ENCODE measurements at places on chromosomes 12 and 14.

- no peak for DNase-seq
These were observed 19.2 kb downstream of the CEP290 start for GRCh38 chr12:88122666-88123065.

DNA sequence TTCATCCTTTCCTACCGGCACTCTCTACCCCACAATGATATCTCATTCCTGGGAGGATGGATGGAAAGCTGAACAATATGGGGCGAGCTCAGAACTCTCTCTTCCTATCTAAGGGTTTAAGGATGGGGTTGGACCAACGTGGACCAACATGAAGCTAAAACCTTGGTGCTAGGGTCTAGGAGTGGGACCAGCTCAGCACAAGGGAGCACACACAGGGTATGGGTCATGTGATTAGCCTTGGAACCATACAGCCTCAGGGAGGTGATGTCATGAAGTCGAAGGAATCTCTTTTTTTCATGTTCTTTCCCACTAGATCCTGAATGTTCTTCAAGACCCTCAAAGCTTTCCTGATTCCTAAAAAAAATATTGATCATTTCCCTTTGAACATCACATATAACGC lies 3.3 kb downstream of the GUCY2C start:
- no peak for DNase-seq

DNA sequence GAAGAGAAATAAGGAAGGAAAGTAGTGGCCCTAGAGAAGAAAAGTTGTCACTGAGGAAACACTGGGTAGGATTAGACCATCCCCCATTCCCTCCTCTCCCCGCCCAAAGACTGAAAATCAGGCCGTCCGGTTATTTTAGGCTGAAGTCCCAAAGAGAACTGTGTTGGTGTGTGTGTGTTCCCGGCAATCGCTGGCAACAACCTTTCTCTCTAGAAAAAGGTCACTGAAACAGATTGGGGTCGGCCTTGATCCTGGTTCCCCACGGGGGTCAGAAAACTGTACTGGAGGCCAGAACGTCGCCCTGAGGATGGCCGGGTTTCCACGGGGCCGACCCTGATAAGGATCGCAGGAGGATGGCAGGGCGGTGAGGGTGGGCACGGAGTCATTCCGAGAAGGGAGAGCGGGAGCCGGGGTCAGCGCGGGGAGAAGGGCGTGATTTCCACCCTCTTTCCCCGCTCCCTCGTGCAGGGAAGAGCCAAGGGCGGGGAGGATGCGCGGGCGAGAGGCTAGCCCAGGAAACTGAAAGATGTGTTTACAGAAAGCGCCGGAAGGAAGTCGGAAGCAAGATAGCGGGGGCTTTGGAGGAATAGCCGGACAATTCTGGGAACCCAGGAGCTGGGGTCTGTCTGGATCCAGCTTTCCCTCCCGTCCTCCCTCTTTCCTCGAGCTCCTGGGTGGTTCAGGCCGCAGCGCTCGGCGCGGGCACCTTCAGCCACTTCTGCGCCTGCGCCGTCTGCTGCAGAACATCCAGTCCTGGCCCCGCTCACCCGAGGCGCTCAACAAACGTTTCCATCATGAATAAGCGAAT lies 25.3 kb upstream of the SPTLC2 start:
- no peak for DNase-seq

DNA sequence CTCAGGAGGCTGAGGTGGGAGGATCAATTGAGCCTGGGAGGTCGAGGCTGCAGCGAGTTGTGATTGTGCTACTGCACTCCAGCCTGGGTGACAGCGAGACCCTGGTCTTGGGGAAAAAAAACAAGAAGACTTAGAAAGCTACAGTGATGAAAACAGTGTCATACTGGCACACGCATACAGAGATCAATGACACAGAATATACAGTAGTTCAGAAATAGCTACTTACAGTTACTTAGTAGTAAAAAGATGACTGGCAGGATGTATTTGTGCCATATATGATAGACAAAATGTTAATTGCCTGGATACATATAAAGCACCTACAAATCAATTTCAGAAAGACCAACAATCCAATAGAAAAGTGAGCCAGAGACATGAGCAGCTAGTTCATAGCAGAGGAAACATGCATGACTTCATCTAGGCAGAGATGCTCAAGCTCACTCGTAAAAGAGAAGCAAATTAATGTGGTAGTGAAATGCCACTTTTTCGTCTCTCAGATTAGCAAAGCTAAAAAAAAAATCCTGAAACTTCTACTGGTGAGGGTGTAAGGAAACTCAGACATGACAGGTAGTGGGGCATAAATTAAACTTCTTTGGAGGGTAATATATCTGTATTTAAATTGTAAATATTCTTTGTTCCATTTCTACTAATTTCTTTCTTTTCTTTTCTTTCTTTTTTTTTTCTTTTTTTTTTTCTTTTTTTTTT lies 2.5 kb upstream of the ALDH2 start:
- DNase-seq: no peak

- no peak for DNase-seq
These were observed 673 bp upstream of the TTC9 start for GRCh38 chr14:70640938-70641547.

DNA sequence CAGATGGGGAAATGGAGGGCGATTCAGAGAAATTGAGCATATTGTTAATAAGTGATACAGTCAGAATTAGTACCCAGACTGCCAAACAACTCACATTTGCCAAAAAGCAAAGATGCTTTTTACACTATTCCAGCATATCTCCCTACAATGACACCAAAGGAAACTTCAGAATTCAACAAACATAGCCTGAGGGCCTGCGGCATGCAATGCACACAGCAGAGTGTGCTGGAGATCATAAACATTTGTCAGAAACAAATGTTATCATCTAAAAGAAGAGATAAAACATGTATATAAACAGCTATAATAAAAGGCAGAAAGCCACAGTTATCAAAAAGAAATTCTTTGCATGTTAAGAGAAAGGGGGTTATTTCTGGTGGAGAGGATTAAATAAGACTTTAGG lies 20.1 kb upstream of the GARIN6 start:
- DNase-seq: no peak

DNA sequence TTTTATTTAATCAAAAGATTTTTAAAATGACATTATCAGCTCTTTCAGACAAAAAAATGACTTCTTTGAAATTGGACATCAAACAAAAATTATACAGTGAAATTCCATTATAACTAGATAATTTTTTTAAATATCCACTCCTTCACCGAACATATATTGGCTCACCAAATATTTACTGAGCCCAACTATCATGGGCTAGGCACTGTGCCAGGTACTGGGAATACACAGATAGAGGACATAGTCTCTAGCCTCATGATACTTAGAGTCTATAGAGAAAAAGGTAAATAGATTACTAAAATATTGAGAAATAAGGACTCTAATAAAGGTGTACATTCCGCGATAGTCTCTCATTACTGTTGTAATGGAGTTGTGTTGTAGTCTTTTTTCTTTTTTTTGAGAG lies 219.9 kb downstream of the SEC23A start:
- DNase-seq: no peak

DNA sequence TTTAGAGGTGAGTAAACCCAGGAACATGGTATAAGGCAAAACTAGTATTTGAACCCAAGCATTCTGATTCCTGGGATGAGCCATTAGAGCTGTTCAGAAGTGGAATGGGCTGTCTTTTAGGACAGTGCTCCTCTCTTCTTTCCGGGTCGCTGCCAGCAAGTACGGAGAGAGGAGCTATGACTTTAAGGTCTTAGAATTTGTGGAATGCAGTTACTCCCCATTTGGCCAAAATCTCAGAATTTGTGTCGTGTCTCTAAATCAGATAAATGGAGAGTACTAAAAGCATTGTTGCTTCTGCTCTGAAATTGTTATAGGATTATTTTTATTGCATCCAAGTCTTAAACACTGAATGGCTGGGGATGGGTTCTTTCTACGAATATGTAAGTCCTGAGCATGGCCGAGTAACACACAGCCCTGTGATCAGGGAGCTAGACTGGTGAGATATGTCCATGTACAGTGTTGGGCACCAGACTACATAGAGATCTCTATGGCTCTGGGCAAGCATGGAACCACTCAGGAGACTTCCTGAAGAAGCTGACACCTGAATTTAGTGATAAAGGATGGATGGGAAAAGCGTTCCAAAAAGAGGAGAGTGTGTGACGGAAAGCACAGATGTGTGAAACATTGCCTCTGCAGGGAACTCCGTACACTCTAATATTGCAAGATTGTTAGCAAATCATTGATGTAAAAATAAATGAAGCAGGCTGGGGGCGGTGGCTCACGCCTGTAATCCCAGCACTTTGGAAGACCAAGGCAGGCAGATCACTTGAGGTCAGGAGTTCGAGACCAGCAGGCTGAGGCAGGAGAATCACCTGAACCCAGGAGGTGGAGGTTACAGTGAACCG lies 184.7 kb downstream of the SRGAP1 start:
- no peak for DNase-seq

- DNase-seq: no peak
These were observed 463.3 kb upstream of the FOXG1 start for GRCh38 chr14:28303248-28303647.

GRCh38 chr14:30673071-30673470 lies 51.0 kb downstream of the SCFD1 start:
- DNase-seq: no peak

- no peak for DNase-seq
These were observed 43.6 kb upstream of the NID2 start for GRCh38 chr14:52112336-52113018.

GRCh38 chr12:45596366-45596765 lies 133.1 kb upstream of the ARID2 start:
- no peak for DNase-seq
